Activated CD8-positive, alpha-beta memory T cell treated with anti-CD3 and anti-CD28 coated beads for 1 hour (primary cell): ENCODE measurements at places on chromosomes 5 and 9.

- DNase-seq: peak; percentile 55
These were observed 6.3 kb downstream of the SLC12A7 start for GRCh38 chr5:1105350-1106265.

DNA sequence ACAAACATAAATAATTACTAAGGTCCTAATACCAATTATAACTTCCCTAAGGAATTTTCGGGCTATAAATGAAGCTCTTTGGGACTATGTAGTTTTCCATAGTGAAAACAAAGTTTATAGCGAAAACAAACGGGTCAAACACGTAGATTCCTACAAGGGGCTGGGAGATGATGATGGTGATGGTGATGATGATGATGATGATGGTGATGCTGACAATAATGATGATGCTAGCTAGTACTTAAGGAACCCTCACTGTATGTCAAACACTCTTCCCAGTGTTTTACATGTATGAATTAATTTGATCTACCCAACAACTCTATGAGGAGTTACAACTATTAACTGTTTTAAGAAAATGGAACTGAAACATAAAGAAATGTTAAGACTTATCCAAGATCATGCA is 63.7 kb upstream of the PIK3R1 start:
- no peak for DNase-seq

DNA sequence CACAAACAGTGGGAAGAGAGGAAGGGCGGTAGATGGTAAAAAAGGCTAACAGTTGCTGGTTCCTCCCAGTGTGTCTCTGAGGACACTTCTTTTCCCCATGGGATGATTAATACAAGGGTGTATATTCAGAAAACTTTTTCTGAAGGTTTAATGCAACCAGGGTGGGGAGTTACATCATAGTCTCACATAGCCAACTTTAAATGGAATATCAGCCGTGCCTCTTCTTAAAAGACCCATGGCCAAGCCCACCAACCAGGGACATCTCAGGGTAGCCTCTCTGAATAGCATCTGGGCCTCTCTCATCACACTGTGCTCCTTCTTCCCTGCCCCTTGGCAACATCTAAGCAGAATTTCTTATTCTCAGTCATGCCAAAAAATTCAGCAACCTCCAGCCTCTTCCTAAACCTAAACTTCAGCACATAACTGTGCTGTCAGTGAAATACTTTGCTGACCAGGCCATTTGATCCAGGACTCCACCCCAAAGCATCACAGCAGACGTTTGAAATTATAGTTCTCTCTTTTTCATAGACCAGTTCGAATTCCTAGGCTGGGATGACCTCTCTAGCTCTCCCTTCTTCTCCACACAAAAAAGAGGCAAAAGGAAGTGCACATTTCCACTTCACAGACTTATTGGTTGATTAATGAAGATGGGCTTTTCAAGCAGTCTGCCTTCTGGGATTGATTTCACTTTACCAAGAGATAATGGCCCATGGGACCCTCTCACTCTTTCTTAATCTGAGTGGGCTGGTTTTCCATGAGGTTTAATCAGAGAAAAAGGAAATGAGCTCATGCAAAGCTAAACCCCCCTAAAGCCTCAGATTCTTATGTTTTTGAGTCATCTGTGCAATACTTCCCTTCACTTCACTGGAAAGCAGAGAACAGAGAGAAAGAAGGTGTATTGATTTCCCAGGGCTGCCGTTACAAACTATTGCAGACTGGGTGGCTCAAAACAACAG is 85.1 kb upstream of the RAI14 start:
- no peak for DNase-seq

GRCh38 chr5:172901012-172901780 is 58.0 kb upstream of the RPL26L1 start:
- DNase-seq: no peak

DNA sequence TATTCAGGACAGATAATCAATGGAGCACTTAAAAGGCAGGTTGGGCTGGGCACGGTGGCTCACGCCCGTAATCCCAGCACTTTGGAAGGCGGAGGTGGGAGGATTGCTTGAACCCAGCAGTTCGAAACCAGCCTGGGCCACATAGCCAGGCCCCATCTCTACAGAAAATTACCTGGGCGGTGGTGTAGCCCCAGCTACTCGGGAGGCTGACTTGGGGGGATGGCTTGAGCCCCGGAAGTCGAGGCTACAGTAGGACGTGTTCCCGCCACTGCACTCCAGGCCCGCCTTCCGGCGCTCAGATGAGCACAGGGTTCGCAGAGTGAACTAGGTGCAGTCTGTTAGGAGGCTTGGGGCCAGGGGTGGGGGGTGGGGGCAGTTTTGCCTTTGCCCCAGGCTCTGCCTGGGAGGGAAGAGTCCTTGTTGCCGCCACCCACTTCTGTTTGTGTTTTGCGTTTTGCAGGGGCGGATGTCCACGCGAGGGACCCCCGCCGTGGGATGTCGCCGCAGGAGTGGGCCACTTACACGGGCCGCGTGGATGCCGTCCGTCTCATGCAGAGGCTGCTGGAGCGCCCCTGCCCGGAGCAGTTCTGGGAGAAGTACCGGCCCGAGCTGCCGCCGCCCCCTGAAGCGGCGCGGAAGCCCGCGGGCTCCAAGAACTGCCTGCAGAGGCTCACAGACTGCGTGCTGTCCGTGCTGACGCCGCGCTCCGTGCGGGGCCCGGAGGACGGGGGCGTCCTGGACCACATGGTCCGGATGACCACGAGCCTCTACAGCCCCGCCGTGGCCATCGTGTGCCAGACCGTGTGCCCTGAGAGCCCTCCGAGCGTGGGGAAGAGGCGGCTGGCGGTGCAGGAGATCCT is 85.2 kb downstream of the ANKRD33B start:
- DNase-seq: no peak

DNA sequence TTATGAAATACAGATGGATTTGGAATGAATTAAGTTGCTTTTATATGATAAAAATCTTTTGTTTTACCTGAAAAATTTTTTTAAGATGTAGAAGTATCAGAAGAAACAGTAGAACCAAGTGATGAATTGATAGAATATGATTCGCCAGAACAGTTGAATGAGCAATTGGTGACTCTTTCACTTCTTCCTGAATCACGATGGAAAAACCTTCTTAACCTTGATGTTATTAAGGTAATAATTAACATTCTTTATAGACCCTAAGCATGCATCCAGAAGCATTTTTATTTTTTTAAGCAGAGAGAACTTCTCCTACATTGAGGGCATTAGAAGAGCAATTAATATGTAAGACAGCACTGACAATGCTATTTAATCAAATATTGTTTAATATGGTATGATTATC is 28.8 kb downstream of the WDR36 start:
- DNase-seq: no peak

- DNase-seq: no peak
These were observed 129.6 kb downstream of the LURAP1L start for GRCh38 chr9:12904261-12905000.

- no peak for DNase-seq
These were observed 95.5 kb upstream of the CACNA1B start for GRCh38 chr9:137781906-137782585.
